Non-pigmented ciliary epithelial cell (primary cell): ENCODE measurements at places on chromosomes 5 and 9.

DNA sequence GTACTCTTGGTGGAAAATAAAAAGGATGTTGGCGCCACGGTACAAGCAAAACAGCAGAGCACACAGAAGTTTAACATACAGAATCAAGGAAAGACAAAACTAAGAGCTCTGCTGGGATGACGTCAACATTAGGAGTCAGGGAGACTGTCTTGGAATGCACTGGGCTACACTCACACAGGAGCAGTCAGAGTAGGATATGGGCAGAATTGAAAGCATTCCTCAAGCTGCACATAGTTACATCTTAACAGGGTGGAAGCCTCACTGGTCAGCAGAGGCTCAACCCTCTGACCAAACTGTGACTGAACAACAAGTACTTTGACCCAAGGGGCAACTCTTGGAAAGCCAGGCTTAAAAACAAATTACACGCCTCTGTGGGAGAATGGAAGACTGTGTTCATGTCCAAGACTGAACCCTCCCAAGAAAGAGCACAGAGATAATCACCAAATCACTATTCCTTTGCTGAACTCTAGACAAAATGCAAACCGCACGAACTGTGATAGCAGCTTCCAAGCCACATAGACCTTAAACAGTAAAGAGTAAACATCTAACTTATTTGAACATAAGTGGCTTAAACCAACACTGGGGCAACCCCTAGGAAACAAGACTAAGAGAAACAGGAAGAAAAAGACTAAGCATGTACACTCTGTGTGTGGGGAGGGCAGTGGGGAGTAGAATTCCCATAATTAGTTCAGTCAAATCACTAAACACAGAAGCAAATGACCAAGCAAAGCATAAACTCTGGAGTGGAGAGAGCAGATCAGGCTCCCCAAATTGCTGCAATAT lies 772.7 kb downstream of the PRELID2 start:
- no peak for DNase-seq

DNA sequence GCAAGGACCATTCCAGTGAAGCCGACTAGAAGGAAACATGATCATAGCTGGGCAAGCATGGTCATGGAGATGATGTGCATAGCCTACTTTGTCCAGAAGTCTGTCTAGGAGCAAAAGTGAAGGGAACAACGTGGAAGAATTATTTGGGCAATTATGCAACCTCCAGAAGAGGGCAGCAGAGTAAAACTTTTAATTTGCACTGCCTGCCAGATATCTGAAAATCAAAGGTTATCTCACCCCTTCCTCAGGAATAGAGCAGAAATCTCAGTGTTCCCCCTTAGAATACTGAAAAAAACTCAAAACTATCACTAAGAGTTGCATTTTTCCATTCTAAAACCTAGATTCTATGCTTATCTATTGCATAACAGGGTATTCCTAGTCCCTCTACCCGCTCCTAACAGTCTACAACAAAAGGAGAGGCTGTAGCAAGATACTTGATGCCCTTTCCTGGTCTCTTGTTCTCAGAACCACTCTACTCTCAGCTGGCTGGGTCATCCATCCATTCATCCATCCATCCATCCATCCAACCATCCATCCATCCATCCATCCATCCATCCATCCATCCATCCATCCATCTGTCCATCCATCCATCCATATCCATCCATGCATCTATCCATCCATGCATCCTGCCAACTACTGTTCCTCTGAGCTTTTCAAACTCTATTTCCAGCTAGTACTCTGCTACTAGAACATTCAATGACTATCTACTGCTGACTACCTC lies 8.4 kb upstream of the SETD9 start:
- DNase-seq: no peak

DNA sequence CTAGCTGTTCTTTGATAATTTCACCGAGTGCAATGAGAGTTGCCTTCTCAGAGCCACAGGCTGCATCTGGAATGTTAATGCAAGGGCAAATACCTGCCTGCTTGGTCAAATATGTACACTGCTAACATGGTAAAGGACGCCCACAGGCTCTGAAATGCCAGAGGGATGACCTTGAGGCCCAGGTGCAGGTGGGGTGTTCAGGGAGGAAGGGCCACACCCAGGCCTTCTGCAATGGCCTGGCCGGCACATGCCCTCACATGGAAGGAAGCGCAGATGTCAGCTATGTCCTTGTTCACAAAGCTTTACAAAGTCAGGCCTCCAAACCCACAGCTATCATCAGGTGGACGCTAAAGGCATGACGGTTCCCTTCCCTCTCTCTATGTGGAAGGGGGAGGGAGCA lies 48.6 kb downstream of the HRH2 start:
- no peak for DNase-seq

- DNase-seq: no peak
Measured at GRCh38 chr5:11903614-11904264, 507 bp downstream of the CTNND2 start.

GRCh38 chr5:54832858-54833257 lies 152.5 kb downstream of the ESM1 start:
- no peak for DNase-seq
